Activated CD8-positive, alpha-beta T cell treated with anti-CD3 and anti-CD28 coated beads for 36 hours (primary cell): ENCODE measurements at places on chromosomes 1 and 21. TPM values are rescaled to one million over a fixed set of nuclear protein-coding genes. Genes with fewer than 3 reads are reported as not detected.
A peak's percentile ranks its signal among the peaks of the same experiment; 100 is the strongest.

TSPAN2 gene
- total RNA-seq: 0.90 TPM

KDF1 gene
- total RNA-seq: 0.18 TPM

ELAVL4 gene
- total RNA-seq: not detected

TPM3 gene
- total RNA-seq: 597 TPM

KRTAP19-1 gene
- total RNA-seq: not detected

- H3K4me1 ChIP-seq: peaks cover 23% of the 10 kb centered on the region
- DNase-seq: no peak
- H3K36me3 ChIP-seq: no peaks in the 10 kb centered on the region
- no peak overlapping the region for H3K4me3 ChIP-seq
- H3K27me3 ChIP-seq: no peaks in the 10 kb centered on the region
- no peak overlapping the region for H3K27ac ChIP-seq
Observed at GRCh38 chr1:46064708-46065107, 67.7 kb downstream of the PIK3R3 start.

GRCh38 chr1:228740543-228741317 lies 5.5 kb downstream of the RHOU start:
- no peaks in the 10 kb centered on the region for H3K36me3 ChIP-seq
- DNase-seq: no peak
- H3K4me1 ChIP-seq: peaks cover 5% of the 10 kb centered on the region
- H3K4me3 ChIP-seq: no peak overlapping the region
- H3K27ac ChIP-seq: no peak overlapping the region

DNA sequence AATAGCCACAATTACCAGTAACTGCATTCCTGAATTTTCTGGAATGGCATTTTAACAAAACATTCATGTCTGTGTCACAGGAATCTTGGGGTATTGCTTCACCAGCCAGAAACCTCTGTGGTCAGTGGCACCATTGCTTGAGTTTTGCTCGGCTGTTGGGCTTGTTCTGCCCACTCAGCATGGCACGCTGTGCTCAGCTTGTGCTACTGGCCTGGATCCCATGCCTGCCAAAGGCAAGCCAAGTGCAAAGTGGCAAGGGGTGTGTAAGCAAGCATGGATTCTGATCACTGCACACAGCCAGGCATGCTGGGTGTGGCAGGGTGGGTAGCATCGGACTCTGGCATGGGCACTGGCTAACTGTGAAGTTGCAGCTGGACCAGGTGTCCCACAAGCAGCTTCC lies 1150.9 kb downstream of the MRPL39 start:
- no peak overlapping the region for H3K4me3 ChIP-seq
- H3K27me3 ChIP-seq: no peaks in the 10 kb centered on the region
- no peaks in the 10 kb centered on the region for H3K4me1 ChIP-seq
- no peaks in the 10 kb centered on the region for H3K36me3 ChIP-seq

GRCh38 chr1:156684227-156684782 lies 7.1 kb upstream of the NES start:
- no peak overlapping the region for H3K4me3 ChIP-seq
- H3K27ac ChIP-seq: no peak overlapping the region
- no peaks in the 10 kb centered on the region for H3K36me3 ChIP-seq
- peak; percentile 65 for DNase-seq
- H3K27me3 ChIP-seq: peaks cover 27% of the 10 kb centered on the region
- H3K4me1 ChIP-seq: peaks cover 20% of the 10 kb centered on the region

- peaks cover 25% of the 10 kb centered on the region for H3K4me1 ChIP-seq
- peak overlapping the region; percentile 88 for H3K27ac ChIP-seq
- H3K36me3 ChIP-seq: no peaks in the 10 kb centered on the region
- DNase-seq: peak; percentile 71
Observed at GRCh38 chr1:226121587-226122400, 59.3 kb downstream of the H3-3A start.

DNA sequence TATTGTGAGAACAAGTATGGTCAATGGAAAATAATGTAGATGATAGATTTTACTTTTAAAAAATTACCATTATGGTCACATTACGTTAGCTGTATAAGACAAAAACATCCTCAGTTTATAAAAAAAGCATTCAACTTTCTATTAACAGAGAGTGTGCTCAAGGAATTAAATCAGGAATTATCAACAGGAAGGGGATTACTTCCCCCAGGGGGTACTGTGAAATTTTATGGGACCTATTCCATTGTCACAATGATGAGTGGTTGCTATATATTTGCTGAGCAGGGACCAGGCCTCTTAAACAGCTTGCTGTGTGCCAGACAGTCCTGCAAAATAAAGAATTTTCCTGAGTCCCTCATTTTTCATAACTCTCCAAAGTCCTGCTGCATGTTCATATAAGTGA lies 21.2 kb downstream of the JAM2 start:
- H3K4me1 ChIP-seq: no peaks in the 10 kb centered on the region
- H3K4me3 ChIP-seq: no peak overlapping the region
- H3K36me3 ChIP-seq: no peaks in the 10 kb centered on the region

- no peaks in the 10 kb centered on the region for H3K36me3 ChIP-seq
- H3K27me3 ChIP-seq: peaks cover 79% of the 10 kb centered on the region
- H3K4me1 ChIP-seq: peaks cover 32% of the 10 kb centered on the region
- no peak overlapping the region for H3K4me3 ChIP-seq
- H3K27ac ChIP-seq: no peak overlapping the region
- DNase-seq: no peak
Observed at GRCh38 chr1:46491443-46492268, 2.0 kb downstream of the DMBX1 start.

- DNase-seq: peak; percentile 94
- H3K27me3 ChIP-seq: no peaks in the 10 kb centered on the region
- H3K36me3 ChIP-seq: peaks cover 2% of the 10 kb centered on the region
- peak overlapping the region; percentile 97 for H3K27ac ChIP-seq
Observed at GRCh38 chr1:26582836-26583460, 53.4 kb downstream of the RPS6KA1 start.

- no peak overlapping the region for H3K4me3 ChIP-seq
- peaks cover 19% of the 10 kb centered on the region for H3K36me3 ChIP-seq
- H3K27me3 ChIP-seq: no peaks in the 10 kb centered on the region
- peak overlapping the region; percentile 35 for H3K27ac ChIP-seq
- H3K4me1 ChIP-seq: peaks cover 84% of the 10 kb centered on the region
Observed at GRCh38 chr1:54360165-54361005, 45.8 kb downstream of the SSBP3 start.
